Muscle of arm (tissue), 14 donors: ENCODE measurements at places on chromosomes 4 and X. TPM values are rescaled to one million over a fixed set of nuclear protein-coding genes. Genes with fewer than 3 reads are reported as not detected.

Gene UVSSA
- 21.4 TPM for polyA plus RNA-seq

Gene FRMD7
- polyA plus RNA-seq = 0.31 TPM

Gene CCDC120
- polyA plus RNA-seq = 3.7 TPM

Gene TLR8
- polyA plus RNA-seq = 0.38 TPM

Gene EDNRA
- 30.3 TPM for polyA plus RNA-seq

DNA sequence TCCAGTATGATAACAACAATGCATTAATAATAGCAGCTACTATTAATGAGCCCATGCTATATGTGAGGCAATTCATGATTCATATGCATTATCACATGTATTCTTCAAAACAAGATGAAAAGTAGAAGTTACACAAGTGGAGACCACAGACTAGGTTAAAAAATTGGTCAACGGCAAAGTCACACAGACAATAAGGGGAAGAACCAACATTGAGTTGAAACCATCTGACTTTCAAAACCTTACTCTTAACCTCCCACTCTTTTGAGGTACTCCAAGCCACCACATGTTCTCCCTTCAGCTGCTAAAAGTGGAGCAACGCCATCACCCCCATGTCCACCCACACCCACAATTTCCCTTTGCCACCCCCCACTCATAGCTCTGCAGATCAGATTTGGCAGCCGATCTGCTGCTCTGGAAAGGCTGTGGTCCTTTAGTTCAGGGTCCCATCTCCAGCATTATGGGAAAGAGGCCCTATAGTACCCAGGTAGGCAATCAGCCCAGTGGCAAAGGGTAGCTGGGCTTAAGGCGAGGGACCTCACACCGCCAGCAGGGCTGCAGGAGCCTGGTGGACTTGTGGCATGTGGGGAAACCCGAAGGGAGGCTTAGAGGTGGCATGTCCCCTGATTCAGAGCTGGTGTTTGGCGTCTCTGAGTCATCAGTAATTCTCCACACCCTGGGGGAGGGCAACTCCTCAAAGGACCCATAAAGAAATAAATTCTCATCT, 33.5 kb upstream of the CYBB start:
- DNase-seq = no peak

DNA sequence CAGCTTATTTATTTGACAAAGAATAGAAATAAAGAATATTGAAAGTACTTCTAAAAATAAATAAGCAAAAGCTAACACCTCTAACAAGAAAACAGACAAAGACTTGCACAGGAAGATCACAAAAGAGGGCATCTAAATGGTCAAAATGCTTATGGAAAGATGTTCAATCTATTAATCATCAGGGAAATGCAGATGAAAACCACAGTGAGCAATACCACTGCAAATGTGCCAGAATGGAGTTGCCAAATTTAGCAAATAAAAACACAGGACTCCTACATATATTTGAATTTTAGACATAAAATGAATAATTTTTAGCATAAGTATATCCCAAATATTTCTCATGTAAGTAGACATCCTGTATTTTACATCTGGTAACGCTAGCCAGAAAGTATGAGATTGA, 56.1 kb upstream of the HPGD start:
- no peak for DNase-seq

GRCh38 chrX:46922611-46923010, 10.4 kb downstream of the JADE3 start:
- DNase-seq = no peak

DNA sequence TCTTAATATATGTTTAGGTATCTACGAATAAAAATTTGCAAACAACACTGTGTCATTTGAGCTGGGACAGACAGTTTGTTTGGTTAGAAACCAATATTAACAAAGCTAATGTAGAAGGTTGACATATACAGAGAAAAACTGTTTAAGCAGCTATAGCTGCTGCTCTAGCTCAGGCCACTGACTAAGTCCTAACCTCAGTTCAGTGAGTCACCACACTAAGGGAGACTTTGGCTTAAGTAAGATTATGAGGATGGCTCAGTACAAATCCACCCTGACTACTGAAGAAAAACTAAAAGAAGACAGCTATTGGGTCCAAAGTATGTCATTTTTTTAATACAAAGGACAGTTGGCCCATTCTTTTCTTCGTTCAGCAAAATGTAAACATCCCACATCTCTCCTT, 717.3 kb upstream of the ACTRT1 start:
- no peak for DNase-seq

DNA sequence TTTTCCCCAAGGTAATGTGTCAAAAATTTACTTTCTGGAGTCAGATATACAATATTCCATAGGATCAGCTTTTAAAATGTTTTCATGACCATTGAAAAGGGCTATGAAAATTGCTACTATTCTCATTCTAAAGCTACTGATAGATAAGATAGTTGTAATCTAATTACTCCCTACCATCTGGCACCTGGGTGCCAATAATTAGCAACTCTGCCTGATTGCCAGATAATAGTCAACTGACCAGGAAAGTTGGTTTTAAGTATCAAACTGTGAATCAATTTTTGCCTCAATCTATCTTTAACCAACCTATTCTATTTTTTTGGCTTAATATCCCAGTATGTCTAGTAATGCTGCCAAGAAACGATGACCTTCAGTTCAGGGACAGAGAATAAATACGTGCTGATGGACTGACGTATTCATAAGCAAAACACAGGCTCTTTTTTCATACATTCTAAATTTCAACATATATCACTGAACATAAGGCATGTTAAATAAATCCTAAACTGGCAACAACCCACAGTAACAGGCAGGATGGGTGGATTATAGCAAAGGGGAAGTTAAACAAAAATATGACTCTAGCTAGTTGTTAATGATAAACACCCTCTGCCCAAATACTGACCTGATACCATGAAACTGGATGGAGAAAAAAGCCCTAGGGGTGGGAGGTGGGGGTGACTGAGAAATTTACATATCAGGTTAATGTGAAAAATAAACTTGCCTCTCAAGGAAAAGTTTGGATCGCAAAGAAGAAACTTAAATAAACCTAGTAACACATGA, 18.2 kb downstream of the SH3RF1 start:
- DNase-seq = no peak

DNA sequence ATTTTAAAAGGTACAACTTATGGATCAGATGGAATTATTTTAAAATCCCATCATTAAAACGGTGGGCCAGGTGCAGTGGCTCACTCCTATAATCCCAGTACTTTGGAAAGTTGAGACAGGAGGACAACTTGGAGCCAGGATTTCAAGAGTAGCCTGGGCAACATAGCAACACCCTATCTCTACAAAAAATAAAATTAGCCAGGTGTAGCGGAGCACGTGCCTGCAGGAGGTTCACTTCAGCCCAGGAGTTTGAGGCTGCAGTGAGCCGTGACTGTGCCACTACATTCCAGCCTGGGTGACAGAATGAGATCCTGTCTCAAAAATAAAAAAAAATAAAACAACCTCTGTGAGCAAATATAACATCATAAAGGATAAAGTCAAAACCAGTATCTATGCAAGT, 11.4 kb downstream of the ADH5 start:
- DNase-seq = no peak

GRCh38 chrX:78313526-78313925, 13.9 kb downstream of the CYSLTR1 start:
- DNase-seq = no peak

DNA sequence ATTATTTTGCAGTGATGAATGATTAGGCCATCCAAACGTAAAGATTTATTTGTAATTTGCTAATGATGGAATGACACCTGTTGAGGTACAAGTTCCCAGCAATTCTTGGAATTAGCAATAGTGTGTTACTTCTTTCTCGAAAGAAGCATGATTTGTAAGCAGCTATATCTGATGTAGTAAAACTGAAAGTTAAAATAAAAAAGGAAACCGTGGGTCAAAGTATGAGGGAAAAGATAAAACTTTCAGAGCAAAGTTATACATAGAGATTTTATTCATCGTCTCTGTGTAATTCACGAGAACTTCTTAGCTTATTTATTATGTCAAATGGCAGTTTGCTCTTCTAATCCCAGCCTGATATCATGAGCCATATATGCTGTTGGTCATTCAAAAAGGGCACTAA, 59.0 kb downstream of the NFKB1 start:
- DNase-seq = no peak

- no peak for DNase-seq
Observed at GRCh38 chr4:113899271-113900070, 80.0 kb downstream of the ARSJ start.

GRCh38 chr4:92714640-92715039, 410.9 kb downstream of the GRID2 start:
- DNase-seq = no peak

GRCh38 chr4:86333236-86333635, 26.6 kb downstream of the MAPK10 start:
- no peak for DNase-seq

DNA sequence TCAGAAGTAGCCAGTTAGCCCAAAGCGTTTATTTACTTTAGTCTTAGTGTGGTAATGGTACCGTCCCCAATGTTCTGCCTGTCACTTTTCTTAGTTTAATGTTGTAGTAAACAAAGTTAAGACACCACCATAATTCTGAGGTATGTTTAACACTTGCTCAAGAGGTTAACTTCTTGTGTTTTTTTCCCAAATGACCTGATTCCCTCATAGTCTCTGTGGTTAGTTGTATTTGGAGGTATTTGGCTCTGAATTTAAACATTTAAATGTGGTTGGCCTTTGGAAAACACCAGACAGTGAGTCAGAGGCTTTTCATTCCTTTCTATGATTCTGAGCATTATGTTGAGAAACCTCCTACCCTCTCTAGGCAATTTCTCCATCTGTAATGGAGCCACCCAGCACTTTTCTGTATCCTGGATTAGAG, 47.9 kb downstream of the CXCL1 start:
- no peak for DNase-seq

GRCh38 chrX:20665481-20665880, 398.8 kb upstream of the RPS6KA3 start:
- DNase-seq = no peak

- DNase-seq = no peak
Observed at GRCh38 chr4:103095080-103095479, 4.6 kb downstream of the BDH2 start.

- no peak for DNase-seq
Observed at GRCh38 chr4:75637176-75637575, 6.8 kb upstream of the CDKL2 start.
